Fibroblast of lung (primary cell): ENCODE measurements at places on chromosomes 1 and 21. TPM values are rescaled to one million over a fixed set of nuclear protein-coding genes. Genes with fewer than 3 reads are reported as not detected.

The NECTIN4 gene
- total RNA-seq = under 0.01 and 0.33 TPM in 2 replicates

The MSH4 gene
- 0.66 and 0.77 TPM in 2 replicates for total RNA-seq

DNA sequence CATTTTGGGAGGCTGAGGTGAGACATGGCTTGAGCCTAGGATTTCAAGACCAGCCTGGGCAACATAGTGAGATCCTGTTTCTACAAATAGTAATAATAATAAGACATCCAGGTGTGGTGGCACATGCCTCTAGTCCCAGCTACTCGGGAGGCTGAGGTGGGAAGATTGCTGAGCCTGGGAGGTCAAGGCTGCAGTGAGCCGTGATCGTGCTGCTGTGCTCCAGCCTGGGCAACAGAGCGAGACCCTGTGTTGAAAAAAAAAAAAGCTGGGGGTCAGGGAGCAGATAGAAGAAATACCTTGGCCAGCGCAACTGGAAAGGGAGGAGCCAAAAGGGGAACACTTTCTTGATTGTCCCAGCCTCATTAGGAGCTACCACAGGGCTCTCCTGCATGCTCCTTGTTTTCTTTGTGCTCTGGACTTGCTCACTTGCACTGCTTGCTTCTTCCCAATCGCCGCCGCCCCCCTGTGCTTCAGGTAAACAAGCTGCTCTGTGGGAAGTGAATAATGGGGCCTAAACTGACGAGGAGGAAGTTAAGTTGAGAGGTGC, 31.1 kb downstream of the PBX1 start:
- peaks cover 6% of the 10 kb centered on the region for H3K4me1 ChIP-seq
- H3K4me3 ChIP-seq = no peak overlapping the region
- no peaks in the 10 kb centered on the region for H3K36me3 ChIP-seq
- no peaks in the 10 kb centered on the region for H3K27me3 ChIP-seq

DNA sequence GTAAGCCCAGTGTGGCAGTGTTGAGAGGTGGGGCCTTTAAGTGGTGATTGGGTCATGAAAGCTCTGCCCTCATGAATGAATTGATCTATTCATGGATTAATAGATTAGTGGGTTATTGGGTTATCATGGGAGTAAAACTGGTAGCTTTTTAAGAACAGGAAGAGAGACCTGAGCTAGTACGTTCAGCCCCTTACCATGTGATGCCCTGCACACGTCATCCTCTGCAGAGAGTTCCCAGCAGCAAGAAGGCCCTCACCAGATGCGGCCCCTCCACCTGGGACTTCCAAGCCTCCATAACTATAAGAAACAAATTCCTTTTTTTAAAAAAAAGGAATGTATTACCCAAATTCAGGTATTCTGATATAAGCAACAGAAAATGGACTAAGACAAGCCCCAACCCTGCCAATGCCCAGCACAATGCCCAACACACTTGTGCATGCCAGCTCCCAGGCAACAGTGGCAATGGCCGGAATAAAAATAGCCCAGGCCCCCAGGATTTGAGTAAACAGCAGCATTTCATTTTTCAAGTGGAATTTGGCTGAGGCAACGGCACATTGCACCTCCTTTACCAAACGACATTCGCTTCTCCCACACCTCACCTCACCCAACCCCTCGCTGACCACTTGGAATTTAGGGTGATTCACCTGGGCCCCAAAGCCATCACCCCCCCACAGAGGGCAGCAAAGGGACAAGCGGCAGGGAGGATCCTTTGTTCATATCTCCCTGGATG, 215.9 kb downstream of the TOMM20 start:
- H3K27me3 ChIP-seq = no peaks in the 10 kb centered on the region
- H3K27ac ChIP-seq = no peak overlapping the region
- no peaks in the 10 kb centered on the region for H3K36me3 ChIP-seq
- peak; percentile 33 for DNase-seq
- no peak overlapping the region for H3K4me3 ChIP-seq

DNA sequence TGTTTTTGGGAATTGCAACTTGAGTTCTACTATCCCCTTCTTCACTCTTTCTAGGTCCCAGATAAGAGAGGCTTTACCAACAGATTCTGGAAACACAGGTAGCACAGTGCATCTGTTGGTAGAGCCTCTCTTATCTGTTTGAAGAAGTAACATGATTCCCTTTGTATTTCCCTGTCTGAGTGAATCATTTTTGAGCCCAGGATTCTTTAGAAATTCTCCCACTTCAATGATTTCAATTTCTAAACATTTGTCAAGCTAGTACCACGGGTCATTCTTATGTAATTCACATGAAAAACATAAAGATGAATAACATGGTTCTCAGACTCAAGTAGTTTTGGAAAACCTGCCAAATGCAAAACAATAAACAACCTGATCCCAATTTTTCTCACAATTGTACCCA, 72.0 kb upstream of the DUSP10 start:
- peak; percentile 42 for DNase-seq
- H3K4me3 ChIP-seq = no peak overlapping the region

GRCh38 chr1:114755006-114755931, 2.5 kb downstream of the CSDE1 start:
- peaks cover 3% of the 10 kb centered on the region for H3K4me1 ChIP-seq
- H3K27ac ChIP-seq = no peak overlapping the region
- no peaks in the 10 kb centered on the region for H3K27me3 ChIP-seq
- H3K36me3 ChIP-seq = no peaks in the 10 kb centered on the region
- H3K4me3 ChIP-seq = peak overlapping the region; percentile 95
- peak; percentile 47 for DNase-seq

GRCh38 chr1:117372863-117373412, 5.7 kb downstream of the MAN1A2 start:
- no peak overlapping the region for H3K27ac ChIP-seq
- H3K4me1 ChIP-seq = no peaks in the 10 kb centered on the region
- DNase-seq = no peak
- H3K27me3 ChIP-seq = no peaks in the 10 kb centered on the region
- H3K36me3 ChIP-seq = no peaks in the 10 kb centered on the region

The KIF21B gene
- under 0.01 and 0.26 TPM in 2 replicates for total RNA-seq

- no peaks in the 10 kb centered on the region for H3K4me1 ChIP-seq
- H3K27ac ChIP-seq = peak overlapping the region; percentile 91
- peak overlapping the region; percentile 75 for H3K4me3 ChIP-seq
- peaks cover 2% of the 10 kb centered on the region for H3K36me3 ChIP-seq
- no peak for DNase-seq
Observed at GRCh38 chr1:74197255-74197654, 721 bp downstream of the LRRIQ3 start.

GRCh38 chr1:68558321-68559026, 61.6 kb upstream of the DEPDC1 start:
- H3K27me3 ChIP-seq = no peaks in the 10 kb centered on the region
- H3K4me3 ChIP-seq = no peak overlapping the region
- DNase-seq = no peak

The NAV1 gene
- total RNA-seq = 7.2 and 19.8 TPM in 2 replicates
